ENCODE measurements at places on chromosomes 16 and 17.

- DNase-seq = no peak
These were observed 23.1 kb downstream of the LITAFD start for GRCh38 chr16:8905168-8905762.

DNA sequence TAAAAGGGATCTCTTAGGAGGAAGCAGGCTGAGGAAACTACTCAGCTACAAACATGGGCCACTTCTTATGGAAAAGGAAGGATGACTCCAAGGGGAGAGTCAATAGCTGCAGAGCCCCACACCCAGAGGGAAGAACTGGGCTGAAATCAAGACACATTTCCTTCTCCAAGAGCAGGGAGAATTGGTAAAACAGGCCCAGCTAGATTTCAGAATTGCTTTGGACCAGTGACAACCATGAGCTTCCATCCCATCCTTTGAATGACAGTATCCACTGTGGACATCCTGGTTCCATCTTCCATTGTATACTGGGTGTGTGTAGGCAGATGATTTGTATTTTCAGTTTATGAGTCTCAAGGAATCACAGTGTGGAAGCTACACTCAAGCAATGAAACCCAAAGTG, 267.5 kb downstream of the IRF8 start:
- DNase-seq = no peak

GRCh38 chr17:8163978-8164814, 1.4 kb upstream of the VAMP2 start:
- DNase-seq = no peak

- no peak for DNase-seq
These were observed 217.4 kb upstream of the PSMD7 start for GRCh38 chr16:74079232-74079586.

DNA sequence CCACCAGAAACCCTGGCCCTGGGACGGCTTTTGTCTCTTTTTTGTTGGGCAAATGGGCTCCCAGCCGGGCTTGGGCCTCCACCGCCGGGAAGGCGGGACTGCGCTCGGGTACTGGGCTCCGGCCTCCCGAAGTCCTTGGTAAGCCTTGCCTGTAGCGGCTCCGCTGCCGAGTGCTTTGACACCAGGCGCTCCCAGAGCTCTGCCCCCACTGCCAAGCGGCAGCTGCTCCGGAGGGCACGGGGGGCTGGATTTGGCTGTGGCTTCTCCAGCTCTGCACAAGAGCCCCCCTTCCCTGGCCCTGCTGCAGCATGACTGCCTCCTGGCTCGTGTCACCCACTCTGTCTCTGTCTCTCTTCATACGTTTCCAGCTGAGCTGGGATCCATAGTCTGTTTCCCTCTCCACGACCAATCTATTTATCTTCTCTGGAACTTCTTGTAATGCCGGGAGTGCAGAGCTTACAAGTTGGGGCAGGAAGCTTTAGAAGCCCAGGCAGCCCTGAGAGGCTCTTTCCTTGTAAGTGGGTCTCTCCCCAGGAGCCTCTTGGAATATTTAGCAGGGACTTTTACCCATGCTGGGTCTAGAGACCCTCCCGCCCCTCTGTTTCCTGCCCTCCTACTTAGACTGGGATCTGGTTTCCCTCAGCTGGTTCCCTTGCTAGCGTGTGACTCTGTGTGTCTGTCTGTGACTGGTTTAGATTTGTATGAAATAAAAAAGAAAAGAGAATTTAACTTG, 246.9 kb upstream of the GSE1 start:
- peak; percentile 66 for DNase-seq

DNA sequence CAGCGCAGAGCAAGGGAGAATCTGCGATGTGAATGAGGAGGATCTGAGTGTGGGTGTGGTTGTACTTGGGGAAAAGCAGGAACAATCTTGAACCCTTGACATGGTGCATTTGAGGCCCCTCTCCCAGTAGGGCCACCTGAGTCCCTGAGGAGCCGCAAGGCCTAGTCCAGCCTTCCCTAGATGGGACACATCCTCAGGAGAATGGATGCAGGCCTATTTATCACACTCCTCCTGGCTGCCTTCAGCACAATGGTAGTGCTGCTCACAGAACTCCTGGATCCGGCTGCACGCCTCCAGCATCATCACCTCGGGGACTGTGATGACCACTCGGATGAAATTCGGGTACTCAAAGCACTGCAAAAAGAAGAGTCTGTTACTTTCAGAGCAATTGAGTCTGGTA, 9.0 kb downstream of the TAT start:
- DNase-seq = no peak

DNA sequence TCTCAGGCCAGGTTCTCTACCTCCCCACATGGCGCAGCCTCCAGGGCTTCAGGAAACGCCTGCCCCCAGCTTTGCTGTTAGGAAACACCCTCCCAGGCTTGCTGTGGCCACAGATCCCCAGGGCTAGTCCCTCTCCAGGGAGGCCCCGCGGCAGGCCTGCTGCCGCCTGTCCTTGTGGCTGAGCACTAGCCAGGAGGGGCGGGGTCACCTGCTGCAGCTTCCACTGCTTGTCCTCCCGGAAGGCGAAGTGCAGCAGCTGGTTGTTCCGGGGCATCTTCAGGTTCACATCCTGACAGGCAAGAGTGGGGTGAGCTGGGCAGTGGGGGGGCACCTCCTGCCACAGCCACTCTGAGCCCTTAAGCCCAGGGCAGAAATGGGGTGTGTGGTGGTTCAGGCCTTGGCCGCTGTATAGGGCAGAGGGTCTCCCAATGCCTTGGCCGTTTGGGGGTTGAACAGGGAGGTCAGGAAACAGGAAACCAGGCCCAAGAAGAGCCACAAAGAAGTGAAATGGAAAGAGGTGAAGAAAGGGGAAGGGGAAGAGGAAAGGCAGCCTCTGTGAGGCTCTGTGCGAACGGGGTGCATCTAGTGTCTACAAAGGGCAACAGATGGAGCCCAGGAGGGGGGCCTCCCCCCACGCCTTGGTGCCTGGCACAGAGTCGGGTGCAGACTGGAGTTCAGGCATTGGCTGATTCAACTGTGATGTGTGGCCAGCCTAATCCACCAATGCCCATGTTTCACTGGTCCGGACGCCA, 2.0 kb downstream of the ROGDI start:
- DNase-seq = no peak

- no peak for DNase-seq
These were observed 56.1 kb upstream of the MED13 start for GRCh38 chr17:62121025-62121730.

DNA sequence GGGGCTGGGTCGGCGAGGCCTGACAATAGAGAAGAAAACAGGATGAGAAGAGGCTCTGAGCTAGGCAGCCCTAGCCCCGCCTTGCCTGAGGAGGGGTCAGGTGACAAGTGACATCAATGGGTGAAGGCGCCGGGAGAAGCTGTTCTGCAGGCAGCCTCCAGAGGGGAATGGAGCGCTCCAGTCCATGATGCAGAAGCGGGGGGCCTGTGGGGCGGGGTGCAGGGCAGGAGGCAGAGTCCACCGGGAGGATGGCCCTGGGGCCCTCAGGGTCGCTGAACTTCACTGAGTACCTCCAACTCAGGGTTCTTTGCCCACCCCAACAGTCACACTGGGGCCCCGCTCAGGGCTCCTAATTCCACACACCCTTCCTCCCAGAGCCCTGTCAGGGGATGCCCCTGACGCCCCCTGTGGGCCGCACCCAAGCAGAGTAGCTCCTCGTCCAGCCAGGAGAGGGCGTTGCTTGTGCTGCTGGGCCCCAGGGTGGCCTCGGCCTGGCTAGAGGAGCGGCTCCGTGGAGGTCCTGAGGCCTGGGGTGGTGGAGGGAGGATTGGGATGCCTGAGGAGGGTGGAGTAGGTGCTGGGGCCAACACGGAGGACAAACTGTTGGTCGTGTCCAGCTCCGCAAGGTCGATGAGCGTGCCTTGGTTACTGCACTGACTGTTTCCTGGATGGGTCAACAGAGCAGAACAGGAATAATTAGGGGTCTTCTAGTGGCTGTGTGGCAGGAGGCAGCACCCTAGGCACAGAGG, 20.8 kb downstream of the GGA3 start:
- DNase-seq = peak; percentile 11

DNA sequence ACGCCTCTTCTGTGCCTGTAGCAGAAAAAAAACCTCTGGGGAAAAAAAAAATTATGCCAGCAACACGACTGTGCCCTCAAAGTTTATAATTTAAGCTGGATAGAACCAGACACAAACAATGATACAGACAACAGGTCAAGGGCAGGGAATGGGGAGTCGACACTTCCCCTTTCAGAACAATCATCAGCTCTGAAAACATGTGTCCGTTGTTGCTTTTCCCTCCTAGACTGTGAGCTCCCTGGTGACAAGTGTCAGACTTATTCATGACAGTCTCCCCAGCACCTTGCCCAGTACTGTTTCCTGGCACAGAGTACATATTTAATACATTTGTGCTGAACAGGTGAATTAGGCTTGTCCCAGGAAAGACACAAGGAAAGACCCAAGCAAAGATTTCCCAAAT, 178.3 kb downstream of the SOX9 start:
- no peak for DNase-seq

DNA sequence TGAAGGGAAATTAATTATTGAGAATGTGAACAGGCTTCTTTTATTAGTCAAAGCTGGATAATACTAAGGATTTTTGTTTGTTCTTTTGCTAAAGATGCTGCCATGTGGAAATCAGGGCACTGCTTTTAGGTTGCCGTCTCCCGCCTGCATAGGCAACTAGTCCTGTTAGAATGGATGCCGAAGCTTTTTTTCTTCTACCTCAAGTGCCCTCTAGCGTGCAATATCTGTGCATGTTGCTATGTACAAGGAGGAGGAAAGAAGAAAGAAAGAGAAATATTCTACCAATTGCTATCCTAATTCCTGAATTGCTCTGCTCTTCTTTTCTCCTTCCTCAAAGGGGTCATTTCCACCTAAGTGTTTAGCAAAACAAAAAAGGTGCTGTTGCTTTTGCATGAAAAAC, 5.2 kb upstream of the CDH8 start:
- DNase-seq = no peak

- DNase-seq = no peak
These were observed 7.2 kb upstream of the TLE7 start for GRCh38 chr16:71449020-71449419.

DNA sequence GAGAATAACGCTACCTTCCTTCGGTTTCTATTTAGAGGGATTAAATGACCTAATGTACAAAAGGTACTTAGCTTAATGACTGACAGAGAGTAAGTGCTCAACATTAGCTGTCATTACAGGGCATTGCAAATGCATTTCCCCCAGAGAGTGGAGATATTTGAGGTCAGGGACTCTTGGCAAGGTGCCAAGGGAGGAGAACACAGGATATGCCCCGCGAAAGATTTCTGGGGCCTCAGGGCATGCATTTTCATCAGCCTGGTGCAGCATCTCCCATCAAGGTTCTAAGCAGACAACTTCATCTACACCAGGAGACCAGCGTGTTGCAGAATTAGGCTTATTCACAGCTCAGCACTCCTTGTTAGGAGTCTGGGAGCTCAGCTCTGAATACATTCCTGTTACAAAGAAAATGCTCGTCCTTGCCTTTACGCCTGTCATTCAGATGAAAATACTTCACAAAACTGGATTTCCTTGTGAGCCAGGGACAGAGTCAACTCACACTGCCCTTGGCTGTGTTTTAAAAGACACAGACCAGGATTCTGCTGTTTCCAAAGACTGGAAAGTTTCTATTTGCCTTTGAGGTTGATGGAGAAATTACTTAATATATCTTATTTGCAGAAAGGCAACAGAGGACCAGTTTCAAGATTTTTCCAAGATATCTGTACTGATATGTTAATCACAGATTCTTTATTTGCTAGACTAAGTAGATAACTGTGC, 108.2 kb downstream of the VAT1L start:
- no peak for DNase-seq

- DNase-seq = no peak
These were observed 188.1 kb upstream of the CCL2 start for GRCh38 chr17:34067011-34067410.

GRCh38 chr17:80443916-80444643, 29.1 kb downstream of the ENDOV start:
- peak; percentile 79 for DNase-seq

- DNase-seq = no peak
These were observed 309.0 kb downstream of the CDH13 start for GRCh38 chr16:82935766-82936165.

GRCh38 chr16:66605979-66606751, 1.7 kb downstream of the CMTM3 start:
- DNase-seq = no peak

DNA sequence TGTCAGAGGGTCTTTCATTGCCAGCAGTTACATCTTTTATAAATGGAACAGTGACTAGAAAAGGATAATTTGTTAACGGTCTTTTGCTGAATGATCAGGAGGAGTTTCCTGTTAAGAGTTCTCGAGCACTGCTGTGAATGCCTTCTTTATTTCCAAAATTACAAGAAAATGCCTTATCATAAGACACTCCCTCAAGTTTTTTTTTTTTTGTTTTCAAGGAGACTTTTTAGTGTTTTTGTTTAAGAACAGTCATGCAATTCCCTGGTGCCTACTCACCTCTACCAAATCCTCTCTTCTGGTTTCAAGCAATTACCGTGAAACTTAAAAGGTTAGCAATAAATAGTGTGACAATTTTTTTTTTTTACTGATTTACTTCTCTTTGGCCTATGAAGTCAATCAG, 19.0 kb upstream of the VWA3A start:
- no peak for DNase-seq

DNA sequence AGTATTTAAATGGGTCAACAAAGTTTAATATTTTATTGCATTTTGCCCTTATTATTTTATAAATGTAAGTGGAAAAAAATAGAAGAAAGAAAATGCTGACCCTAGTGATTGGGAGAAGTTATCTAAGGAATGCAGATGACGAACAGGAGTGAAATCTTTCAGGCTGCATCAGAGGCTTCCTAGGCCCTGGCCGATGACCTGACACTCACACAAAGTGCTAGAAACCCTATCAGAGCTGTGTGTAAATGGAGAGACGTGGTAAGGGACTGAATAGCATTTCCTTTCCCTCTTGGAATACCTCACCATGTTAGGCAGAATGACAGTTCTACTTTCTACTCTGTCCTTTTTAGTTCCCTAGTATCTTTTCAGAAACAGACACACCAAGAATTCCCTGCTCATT, 44.9 kb upstream of the CNEP1R1 start:
- no peak for DNase-seq

- DNase-seq = no peak
These were observed 64.2 kb downstream of the RGS9 start for GRCh38 chr17:65201331-65201730.

DNA sequence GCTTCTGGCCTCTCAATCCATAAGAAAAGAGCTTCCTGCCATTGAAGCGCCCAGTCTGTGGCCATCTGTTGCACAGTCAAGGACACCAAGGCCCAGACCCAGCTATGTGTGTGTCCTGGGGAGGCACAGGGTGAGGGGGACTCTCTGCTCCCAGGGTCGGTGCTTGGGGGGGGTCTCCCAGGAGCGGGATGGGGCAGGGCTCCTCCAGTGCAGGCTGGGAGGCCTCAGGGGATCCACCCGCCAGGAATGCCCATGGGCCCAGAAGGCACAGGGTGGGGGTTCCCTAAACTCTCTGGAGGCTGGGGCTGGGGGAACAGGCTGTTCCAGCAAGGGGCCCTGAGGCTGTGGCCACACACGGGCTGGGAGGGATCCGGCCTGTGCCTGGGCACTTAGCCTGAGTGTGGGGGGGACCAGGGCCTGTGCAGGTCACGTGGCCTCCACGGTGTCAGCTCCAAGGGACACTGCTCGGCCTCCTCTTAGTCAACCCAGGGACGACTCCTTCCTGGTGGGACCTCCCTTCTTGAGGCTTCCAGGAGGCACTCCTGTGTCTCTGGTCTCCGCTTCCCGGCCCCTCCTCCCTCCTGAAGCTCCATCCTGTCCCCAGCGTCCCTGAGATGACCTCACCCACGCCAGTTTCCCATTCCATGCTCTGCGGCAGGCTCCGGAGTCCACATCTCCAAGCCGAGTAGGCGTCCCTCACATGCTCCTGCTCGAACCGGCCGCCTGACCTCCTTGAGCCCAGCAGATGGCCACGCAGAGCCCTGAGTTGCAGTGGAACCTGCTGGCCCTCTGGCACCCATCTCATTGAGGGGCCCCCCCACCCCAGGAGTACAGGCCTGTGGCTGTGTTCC, 23.1 kb upstream of the BAHCC1 start:
- DNase-seq = no peak

Measured in NCI-H446 (cell line).